ENCODE measurements at places on chromosomes 12 and 14.

- DNase-seq = no peak
Measured at GRCh38 chr14:42023452-42023851, 416.8 kb downstream of the LRFN5 start.

DNA sequence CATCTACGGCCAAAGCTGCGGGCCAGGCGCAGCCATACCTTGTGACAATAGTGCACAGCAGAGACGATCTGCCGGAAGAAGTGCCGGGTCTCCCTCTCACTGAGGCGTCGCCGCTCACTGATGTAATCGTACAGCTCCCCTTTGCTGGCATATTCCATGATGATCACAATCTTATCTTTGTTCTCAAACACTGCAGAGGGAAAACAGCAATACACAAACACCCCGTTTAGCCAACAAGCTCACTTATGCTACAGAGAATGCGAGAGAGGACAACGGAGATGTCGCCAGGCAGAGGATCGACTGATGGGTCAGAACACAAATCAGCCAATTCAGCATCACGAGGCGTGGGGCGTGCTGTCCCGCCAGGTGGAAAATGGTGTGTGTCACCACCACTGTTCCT lies 52.1 kb downstream of the NUAK1 start:
- no peak for DNase-seq

GRCh38 chr14:21866479-21866878 lies 192.9 kb upstream of the OR4E1 start:
- DNase-seq = no peak

DNA sequence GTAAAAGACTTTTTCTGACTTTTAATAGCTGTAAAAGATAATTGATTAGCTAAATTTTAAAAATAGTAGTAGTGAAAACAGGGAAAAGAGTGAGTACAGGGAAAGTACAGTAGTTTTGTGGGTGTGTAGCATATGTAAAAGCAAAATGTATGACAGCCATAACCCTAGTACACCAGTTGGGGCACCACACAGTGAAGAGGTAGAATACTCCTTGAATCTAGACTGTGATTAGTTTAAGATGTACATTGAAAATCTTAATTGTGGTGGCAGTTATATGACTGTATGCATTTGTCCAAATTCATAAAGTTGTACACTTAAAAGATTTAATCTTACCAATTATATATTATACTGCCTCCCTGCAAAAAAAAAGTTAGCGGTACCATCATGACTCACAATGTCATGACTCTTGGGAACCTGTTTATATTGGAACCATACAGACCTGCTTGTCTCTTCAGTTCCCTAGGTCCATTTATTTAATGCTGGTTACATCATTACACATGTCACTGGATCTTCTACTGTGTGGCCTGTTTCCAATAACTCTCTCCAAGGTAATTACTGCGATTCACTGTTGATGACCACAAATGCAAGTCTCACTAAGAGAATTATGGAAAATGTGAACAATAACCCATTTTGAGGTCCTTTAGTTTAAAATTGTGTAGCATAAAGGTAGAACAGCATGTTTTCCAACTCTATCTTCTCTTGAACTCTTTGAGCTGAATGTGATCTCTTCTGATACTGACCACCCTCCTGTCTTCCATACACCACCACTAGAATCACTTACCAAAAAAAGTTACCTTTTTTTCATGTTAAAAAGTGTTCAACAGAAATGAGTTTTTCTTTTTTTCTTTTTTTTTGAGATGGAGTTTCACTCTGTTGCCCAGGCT lies 264.2 kb upstream of the AMIGO2 start:
- no peak for DNase-seq

DNA sequence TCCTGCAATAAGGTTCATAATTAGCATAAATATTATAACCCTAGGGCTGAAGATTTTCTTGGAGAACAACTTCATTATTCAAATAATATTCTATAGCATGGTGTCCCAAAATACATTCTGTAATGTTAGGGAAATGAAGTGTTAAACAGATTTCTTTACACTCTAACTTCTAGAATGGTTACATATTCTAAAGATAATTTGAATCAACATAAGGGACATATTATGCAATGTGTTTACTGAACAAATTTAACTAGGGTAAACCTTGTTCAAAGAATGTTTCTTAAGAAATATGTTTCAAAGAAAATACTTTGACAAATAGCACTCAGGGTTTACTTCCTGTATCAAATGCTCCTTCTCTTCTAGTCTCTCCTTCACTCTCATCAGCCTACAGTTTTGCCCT lies 281.6 kb downstream of the SLC6A15 start:
- no peak for DNase-seq
